Esophagus mucosa (tissue), 1 donor: ENCODE measurements at places on chromosomes 3 and 15.

GRCh38 chr15:27690290-27690689, 408.8 kb downstream of the OCA2 start:
- no peak for ATAC-seq

DNA sequence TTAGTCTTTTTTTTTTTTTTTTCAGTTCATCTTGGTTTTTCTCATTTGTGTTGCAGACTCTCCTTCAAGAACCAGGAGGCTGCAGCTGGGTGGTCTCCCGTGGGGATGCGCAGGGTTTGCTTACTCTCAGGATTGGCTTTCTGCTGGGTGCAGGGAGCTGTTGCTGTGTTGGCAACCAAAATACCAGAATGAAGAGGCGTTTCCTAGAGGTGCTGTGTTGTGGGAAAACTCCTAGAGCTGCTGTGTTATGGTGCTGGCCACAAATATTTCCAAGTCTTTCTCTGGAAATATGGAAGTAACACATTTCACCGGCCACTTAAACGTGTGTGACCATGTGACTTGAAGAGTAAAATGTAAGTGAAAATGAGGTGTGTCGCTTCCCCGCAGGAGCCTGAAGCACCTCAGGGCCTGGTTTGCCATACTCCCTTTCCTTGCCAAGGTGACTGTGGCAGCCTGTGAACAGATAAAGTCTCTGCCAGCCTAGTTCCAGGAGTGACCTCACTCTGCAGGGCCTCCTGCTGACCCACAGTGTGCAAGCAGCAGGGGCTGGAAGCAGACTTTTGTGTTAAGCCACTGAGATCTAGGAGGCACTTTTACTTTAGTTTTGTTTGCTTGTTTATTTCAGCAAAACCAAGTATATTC, 258.9 kb downstream of the ADAMTS17 start:
- ATAC-seq = no peak

- no peak for ATAC-seq
These were observed 87.1 kb downstream of the ANO10 start for GRCh38 chr3:43534675-43535074.

DNA sequence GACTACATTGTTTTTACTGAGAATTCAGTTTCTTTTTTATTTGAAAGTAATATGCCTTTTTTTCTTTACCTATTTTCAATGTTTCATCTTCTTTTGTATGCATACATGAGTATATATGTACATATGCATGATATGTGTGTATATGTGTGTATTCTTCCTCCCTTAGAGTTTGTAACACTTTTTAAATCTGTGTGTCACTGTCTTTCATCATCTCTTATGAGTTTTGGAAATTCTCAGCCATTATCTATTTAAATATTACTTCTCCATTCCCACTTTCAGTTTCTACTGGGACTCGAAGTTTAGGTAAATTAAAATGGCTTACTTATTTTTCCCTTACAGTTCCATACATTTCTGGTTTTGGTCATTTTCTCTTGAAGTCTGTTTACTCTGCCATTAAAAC, 754.1 kb downstream of the GRM7 start:
- ATAC-seq = no peak

GRCh38 chr3:33394403-33395054, 45.7 kb downstream of the UBP1 start:
- ATAC-seq = no peak
